ENCODE measurements at places on chromosomes 7 and 10.

- DNase-seq = peak; percentile 50
Observed at GRCh38 chr7:116227678-116228239, 17.4 kb downstream of the TES start.

DNA sequence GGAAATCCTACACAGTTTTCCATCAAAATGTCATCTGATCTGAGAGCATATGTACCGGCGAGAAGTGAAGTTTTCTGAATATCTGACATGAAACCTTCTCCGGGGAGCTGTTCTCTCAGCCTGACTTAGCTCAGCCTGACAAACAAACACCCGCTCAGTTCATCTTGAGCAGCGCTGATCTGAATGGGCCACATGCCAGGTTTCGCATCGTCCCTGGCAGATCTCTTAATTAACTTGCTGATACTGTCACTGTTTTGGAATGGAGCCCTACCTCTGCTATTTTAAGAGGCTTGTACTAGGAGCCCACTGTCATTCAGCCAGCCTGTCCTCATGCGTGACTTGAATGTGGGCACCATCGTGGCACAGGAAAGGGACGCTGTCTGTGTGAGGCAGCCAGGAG, 109.2 kb downstream of the STRA8 start:
- DNase-seq = no peak

DNA sequence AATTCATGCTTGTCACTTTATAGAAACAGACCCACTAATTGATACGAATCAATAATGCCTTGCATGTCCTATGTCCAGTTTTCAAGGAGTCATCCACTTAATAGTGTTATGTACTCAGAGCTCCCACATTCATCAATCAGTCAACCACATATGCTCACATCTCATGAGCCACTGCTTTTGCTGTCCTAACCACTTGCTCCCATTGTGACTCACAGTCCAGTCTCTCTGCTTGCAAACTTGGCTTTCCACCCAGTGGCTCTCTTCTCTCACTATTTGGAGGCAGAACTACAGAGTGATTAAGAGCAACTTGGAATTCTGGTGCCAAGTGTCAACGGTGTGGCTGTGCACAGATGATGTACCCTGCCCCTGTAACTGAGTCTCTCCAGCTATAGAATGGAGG, 166.0 kb downstream of the SNX13 start:
- peak; percentile 77 for DNase-seq

DNA sequence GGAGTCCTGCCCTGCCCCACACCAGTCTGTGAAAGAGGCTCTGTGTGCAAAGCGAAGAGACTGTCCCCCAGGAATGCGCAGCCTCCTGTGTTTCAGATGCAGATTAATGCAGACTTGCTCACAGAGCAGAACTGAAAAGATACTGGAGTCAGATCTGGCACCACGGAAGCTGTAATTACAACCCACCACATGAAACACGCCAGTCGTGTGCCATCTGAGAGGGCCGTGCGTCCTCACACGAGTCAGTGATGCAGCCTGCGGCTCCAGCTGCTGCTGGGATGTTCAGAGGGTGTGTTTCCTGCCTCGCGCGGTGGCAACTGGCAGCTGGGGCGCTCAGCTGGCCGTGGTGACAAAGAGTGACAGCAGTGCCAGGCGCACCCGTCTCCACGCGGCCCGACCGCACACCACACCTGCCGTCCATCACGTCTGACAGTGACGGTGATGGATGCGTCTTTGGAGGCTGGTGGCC, 50.0 kb downstream of the NKX6-2 start:
- DNase-seq = no peak

- DNase-seq = no peak
Observed at GRCh38 chr10:12353399-12354242, 4.3 kb downstream of the CAMK1D start.

- no peak for DNase-seq
Observed at GRCh38 chr7:108000875-108001763, 1.8 kb downstream of the LAMB1 start.

GRCh38 chr7:127981965-127982364, 49.3 kb downstream of the LRRC4 start:
- no peak for DNase-seq

DNA sequence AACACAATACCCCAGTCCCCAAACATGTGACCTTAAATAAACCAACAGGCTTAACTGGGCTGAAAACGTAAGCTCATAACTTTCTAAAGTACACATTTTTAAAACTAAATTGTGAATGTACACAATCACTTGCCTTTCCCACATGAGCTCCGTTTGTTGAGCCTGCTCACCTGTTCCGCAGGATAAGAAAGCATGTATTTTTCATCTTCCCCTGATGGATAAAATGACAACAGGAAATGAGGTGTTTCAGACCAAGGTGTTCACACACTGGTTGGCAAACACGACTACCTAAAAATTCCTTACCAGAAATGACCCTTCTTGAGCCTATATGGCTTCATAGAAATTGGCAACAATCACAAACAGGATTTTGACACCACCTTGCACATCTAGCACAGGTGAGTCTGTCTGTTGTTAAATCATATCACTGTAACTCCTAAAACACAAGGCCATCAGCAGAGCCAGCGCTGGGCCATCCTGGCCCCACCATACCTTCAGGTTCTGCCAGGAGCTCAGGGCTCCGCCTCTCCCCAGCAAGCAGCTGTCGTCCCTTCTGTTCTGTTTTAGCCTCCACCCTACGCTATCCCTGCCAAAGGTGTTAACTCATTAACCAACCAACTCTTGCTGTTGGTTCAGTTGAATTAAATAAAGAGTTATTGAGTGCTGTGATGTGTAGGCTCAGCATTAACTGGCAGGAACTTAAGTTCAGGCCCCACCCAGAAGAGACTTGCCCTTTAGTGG, 73.6 kb upstream of the RNF32 start:
- DNase-seq = no peak

DNA sequence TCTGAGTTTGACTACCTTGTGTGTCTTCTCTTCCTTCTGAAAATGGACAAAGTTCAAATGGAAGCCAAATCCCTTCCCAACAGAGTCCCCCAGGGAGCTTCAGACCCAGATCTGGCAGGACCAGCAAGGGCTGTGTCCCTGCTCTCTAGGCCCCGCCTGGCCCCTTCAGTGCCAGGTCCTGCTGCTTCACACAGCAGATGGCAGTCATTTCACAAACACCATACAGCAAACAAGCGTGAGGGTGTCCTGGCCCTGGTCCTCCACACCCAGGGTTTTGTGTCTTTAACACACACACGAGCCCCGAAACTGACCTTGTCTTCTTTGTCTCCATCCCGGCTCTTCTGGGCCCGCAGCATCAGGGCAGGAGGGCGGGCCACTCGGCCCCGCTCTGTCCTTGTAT, 145.0 kb downstream of the TCERG1L start:
- DNase-seq = no peak

- DNase-seq = no peak
Observed at GRCh38 chr10:124158592-124158991, 65.2 kb upstream of the CHST15 start.

GRCh38 chr7:113188396-113188795, 70.0 kb upstream of the SMIM30 start:
- DNase-seq = no peak

DNA sequence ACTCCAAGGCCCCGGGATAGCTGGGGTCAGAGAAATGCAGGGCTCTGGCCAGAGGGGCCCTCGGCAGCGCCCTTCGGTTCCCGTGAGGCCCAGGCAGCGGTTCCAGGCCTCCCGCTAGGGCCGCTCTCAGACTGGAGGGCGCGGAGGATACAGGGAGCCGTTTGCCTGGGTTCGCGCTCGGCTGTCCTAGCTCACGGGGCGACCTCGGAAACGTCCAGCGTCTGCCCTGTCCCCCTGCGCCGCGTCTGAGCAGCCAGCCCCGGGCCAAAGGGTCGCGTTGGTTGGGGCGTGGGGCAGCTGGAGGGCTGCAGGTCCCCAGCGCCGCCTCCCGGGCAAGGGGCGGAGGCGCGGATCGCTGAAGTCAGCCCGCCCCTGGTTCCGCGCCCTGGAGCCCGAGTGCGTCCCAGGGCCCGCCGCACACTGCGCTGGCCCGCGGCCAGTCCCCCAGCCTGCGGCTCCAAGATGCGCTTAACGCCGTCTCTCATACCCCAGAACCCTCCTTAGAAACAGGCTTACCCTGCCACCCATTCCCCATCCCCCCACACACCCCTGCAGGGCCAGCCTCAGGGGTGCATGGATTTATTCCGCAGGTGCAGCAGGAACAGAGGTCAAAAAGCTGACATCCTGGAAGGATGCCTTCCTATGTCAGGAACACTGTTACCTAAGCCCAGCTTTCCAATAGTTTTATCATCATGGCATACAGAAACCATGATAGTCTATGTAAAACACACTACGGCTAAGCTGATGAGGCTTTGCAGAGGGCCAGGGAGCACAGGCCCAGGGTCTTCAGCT, 22.1 kb upstream of the OPN4 start:
- DNase-seq = no peak

GRCh38 chr10:7788639-7789286, 786 bp downstream of the ATP5F1C start:
- DNase-seq = no peak

- peak; percentile 57 for DNase-seq
Observed at GRCh38 chr10:131786756-131787605, 113.8 kb upstream of the PPP2R2D start.

- no peak for DNase-seq
Observed at GRCh38 chr10:29828440-29828894, 193.7 kb upstream of the SVIL start.

- DNase-seq = no peak
Observed at GRCh38 chr7:129240119-129240820, 15.4 kb downstream of the AHCYL2 start.

DNA sequence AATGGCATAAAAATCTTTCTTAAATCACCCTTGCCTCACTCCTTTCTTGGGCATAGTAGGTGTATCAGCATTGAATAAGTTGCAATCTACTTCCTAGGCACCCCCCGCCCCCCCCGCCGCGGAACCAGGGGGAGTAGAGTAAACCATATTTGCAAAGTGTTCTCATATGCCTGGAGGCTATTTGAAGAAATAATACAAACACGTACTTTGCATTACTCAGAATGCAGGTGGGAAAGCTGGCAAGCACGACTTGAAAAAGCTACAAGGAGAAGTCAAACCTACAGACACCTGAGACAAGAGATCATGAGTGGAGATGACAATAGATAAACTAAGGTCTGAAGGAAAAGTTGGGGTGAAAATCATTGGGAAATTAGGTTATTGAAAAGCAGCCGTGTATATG, 65.6 kb downstream of the POM121L12 start:
- no peak for DNase-seq

- peak; percentile 45 for DNase-seq
Observed at GRCh38 chr7:21256310-21256877, 171.5 kb upstream of the SP4 start.

DNA sequence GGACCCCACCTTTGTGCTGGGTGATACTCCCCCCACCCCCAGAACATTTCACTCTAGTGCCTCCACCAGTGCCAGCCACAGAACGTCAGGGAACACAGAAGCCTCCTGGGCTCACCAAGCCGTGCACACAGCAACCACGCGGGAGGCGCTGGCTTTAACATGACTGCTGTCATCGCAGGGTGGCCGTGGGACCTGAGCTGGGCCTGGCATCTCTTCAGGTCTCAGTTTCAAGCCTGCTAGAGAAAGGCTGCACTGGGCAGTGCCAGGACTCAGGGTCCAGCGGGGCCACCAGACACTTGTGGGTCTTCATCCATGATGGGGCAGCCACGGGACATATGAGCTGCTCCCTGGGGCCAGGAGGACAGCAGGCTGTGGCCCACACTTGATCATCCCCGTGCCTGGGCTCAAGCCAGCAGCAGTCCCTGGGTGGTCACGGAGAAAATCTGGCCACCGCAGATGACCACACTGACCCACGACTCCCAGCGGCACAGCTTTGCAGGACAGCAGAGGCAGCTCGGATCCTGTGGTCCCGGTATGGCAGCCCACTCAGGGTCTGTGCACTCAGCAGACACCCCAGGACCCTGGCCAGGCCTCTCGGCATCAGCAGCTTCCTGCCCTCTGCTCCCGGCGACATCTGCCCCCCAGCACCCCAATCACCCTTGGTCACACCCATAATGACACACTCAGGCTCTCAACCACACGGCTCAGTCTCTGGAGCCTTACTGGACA, 44.2 kb downstream of the CAMK2B start:
- no peak for DNase-seq

DNA sequence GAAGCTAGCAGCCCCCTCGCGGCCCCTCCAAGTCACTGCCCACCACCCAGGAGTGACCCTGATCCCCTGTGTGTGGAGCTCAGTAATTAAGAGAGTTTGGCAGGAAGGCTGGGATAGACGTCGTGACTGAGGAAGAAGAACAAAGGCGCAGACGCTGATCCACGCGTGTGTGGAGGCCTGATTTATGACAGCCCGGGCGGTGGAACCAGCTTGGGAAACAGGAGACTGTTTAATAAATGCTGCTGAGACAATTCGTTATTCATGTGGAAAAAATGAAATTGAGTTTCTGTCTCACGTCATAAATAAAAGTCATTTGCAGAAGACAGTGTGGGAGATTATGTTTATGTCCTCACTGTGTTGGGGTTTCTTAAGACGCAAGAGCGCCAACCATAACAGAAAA, 130.8 kb downstream of the ELFN1 start:
- DNase-seq = no peak

DNA sequence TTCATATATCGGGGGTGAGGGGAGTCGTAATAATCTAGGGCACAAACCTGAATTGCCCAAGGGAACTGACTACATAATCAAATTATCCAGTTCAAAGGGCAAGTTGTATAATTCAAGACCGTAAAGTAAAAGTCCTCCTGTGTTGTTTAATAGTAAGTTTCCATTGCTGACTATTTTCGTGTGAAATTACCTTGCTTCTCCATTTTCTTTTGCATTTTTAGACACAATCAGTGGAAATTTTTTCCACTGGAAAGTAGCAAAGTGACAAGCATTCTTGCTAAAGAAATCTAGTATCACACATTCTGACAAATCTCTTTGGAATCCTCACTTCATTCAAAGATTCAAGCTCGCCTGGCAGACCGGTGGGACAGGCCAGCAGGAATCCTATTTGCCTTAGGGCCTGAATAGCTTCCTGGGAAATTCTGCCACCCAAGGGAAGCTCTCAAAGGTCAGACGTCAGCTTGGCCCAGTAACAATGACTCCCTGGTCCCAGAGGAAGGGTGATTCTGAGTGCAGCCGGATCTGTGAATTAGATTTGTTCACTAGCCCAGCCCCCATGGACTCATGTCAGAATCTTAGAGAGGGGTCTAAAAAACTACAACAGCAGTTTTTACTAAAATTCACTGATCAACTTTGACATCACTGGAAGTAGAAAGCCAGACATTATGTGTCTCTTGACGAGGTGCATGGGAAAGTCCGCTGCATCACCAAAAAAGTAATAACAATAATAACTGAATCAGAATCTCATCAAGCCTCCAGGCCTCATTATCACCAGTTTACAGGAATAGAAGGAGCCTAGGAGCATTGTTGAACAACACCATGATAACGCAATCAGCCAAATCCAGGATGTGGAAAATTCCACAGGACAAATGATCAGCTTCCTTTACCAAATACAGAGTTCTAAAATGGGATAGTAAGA, 161.0 kb downstream of the SKIDA1 start:
- peak; percentile 88 for DNase-seq

- DNase-seq = peak; percentile 35
Observed at GRCh38 chr10:6014241-6014761, 37.0 kb upstream of the IL15RA start.

DNA sequence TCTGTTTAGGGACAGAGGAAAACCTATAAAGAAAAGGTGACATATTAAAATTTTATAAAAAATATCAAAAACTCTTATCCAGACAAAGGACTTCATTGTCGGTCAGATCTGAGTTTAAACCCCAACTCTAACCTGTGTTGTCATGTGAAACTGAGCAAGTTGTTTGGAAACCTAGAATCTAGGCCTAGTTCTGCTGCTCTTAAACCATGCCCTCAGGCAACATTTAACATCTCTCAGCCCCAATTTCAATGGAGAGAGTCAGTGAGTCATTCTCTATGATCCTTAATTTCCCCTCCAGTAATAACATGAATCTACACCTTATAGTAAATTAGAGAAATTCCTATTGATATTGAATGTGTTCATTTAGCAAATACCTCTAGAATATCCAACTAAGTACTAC, 192.3 kb downstream of the IMMP2L start:
- DNase-seq = no peak

Data from brain microvascular endothelial cell (primary cell).